ENCODE measurements at places on chromosomes 3 and 15.

- DNase-seq = no peak
Observed at GRCh38 chr3:16513141-16514020, at the start of gene RFTN1. TSS of gene RFTN1 (minus strand) at chr3:16513699. CDS start at chr3:16493869, 19,830 bp downstream.

DNA sequence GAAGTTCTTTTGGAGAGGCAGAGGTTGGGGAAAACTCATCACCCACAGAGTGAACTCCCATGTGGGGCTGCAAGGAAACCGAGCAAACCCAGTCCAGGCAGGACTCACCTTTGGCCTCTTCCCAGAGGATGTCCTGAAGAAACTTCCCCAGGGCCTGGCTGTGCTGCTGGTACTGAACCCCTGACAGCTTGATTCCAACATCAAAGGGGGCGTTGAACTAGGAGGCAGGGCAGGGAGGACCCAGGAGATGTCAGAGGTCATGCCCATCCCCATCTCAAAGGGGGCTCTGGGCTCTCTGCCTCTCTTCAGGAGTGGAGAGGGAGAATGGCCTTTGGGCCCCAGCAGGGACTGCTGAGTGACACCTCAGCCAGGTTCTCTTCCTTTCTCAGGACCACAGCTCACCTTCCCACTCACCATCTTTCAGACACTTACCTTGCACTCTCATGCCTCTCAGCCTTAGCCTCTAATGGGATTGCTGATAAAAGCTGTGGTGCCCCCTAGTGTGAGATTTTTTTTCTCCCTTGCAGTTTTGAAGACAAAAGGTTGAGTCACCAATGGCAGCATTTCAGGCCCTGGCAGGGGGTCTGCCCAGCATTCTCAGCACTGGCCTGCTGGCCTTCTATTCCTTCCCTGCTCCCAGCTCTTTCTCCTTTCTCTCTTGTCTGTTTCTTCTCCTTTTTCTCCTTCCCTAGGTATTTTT is 6.0 kb downstream of the GHRL start:
- no peak for DNase-seq

GRCh38 chr15:79969146-79969545 is 1.9 kb downstream of the BCL2A1 start:
- no peak for DNase-seq

DNA sequence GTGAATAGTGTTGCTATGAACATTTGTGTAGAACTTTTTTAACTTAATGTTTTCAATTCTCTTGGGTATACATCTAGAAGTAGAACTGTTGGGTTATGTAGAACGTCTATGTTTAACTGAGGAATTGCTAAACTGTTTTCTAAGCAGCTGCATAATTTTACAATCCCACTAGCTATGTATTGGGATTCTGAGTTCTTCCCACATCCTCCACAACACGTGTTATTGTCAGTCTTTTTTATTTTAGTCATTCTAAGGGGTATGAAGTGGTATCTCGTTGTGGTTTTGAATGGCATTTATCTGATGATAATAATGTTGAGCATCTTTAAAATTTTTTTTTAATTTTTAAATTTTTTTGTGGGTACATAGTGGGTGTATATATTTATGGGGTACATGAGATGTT is 55.0 kb upstream of the NPHP3 start:
- DNase-seq = no peak

GRCh38 chr3:60708191-60708975 is 542.9 kb downstream of the FHIT start:
- no peak for DNase-seq

GRCh38 chr3:58200846-58201355 is 9.9 kb downstream of the DNASE1L3 start:
- DNase-seq = no peak

DNA sequence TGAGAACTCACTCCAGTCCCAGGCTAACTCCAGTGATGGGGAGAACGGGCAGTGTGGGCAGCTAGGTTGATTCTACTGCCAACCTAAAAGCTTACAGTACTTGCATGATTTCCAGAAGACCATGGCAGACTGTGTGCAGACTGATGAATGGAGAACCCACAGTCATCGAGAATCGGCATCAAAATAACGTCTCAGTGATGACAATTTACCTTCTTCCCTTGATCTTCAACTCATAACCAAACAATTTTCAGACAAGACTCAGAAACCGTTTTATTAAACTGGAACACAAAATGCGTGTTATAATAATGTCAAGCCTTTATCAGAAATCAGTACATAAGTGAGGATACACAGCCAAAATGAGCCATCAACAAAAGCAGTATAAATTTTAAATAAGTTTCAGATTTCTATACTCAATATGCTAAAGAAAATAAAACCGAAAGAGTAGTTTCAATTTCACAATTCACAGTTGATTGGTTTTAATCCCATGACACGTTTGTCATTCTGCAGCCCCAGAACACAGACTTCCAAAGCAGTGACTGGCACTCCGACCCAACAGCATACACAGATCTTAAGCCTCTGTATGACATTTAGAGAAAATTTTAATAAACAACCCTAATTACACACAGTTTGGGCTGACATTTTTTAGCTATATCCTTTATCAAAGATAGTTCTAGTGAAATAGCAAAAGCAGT is 54.5 kb downstream of the ZMAT3 start:
- no peak for DNase-seq

DNA sequence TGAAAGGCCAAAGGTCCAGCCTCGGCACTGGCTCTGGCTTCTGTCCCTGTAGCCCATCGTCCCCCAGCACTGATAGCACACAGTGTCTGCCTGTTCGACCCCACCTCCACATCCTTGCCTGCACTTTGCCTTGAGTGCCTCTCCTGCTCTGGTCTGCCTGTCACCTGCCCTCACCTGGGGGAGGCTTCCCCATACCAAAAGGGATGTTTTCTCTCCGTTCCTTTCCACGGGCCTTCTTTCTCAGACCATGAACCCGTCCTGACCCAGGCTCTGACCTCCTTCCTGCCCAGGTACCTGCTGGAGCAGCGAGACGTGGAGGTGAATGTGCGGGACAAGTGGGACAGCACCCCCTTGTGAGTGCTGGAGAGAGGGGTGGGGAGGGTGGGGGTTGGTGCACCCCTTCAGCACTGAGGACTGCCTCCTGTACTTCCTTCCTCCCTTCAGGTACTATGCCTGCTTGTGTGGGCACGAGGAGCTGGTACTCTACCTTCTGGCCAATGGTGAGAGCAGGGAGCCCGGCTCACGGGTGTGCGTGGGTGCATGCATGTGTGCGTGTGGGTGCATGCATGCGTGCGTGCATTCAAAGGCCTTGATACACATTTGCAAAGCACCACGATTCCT is 1.5 kb downstream of the ABTB1 start:
- DNase-seq = no peak

GRCh38 chr3:141790171-141790570 is 27.0 kb downstream of the GRK7 start:
- no peak for DNase-seq

DNA sequence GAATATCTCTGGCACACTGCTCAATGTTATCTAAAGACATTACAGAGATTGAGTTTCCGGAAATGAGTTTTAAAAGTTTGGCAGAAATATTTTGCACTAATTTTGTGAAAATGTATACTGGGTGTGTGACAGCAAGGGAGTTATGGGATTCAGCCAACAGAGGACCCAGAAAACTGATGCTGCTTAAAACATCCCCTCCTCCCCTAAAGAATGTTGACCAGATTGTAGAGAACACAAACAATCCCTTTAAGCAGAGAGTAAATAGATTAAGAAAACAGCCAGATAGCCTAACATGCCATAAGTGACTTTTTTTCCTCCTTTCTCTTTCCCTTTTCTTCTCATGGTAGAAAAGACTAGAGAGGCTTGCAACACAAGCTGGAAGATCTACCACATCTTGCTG is 928.0 kb upstream of the ALCAM start:
- no peak for DNase-seq

- DNase-seq = no peak
Observed at GRCh38 chr3:140292684-140293083, 357.7 kb downstream of the CLSTN2 start.
